ENCODE measurements at places on chromosomes 2 and 18.

- DNase-seq: peak; percentile 91
Observed at GRCh38 chr2:102141970-102142828, at the start of gene IL1R1. Gene IL1R1 (plus strand): TSS chr2:102142746. CDS start chr2:102157725, 14,979 bp downstream.

- DNase-seq: no peak
Observed at GRCh38 chr2:43169099-43169945, 57.1 kb downstream of the ZFP36L2 start.

DNA sequence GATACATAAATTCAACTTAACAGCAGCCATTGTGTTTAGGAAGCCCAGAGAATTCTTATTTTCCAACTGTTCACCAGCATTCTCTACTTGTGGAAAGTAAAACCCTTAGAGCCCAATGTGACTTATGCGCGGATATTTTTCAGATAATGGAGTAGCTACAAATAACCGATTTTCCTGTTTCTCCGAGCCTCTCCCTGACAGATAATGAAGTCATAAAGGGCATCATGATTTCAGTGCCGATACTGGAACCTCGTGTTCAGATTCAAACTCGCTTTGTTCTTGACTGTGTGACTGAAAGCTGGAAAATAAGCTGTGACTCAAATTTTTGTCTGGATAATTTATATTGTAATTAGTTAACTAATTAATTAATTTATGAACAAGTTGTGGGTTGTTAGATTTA lies 228.2 kb downstream of the VAPA start:
- no peak for DNase-seq

GRCh38 chr2:231347638-231348037 lies 47.9 kb upstream of the B3GNT7 start:
- no peak for DNase-seq

- DNase-seq: no peak
Observed at GRCh38 chr2:232325324-232326273, 53.0 kb upstream of the ALPP start.

Measured in 8988T (cell line).